Left ventricle myocardium superior (tissue), 1 donor: ENCODE measurements at places on chromosomes 2 and 18. TPM values are rescaled to one million over a fixed set of nuclear protein-coding genes. Genes with fewer than 3 reads are reported as not detected.

The ARHGAP25 gene
- 5.4 TPM for total RNA-seq

The PDCD1 gene
- 1.4 TPM for total RNA-seq

The FAM161A gene
- total RNA-seq, result 0.89 TPM

The ATG16L1 gene
- 18.4 TPM for total RNA-seq

The POTEC gene
- not detected for total RNA-seq

The GKN2 gene
- total RNA-seq, result not detected

The SLC8A1 gene
- total RNA-seq, result 1,122 TPM

The MPPE1 gene
- total RNA-seq, result 34.4 TPM

The LONRF2 gene
- 17.5 TPM for total RNA-seq

The FBLN7 gene
- total RNA-seq, result 0.32 TPM

The RIT2 gene
- total RNA-seq, result not detected

The MZT2A gene
- total RNA-seq, result 370 TPM
